ENCODE measurements at places on chromosomes 7 and 10. TPM values are rescaled to one million over a fixed set of nuclear protein-coding genes. Genes with fewer than 3 reads are reported as not detected.

HKDC1 gene
- total RNA-seq = 0.16 TPM

CALY gene
- not detected for total RNA-seq

STRIP2 gene
- total RNA-seq = 1.5 TPM

SERPINE1 gene
- 290 TPM for total RNA-seq

CLIP2 gene
- 50.5 TPM for total RNA-seq

DNAH11 gene
- not detected for total RNA-seq

NRAP gene
- total RNA-seq = not detected

ASIC3 gene
- total RNA-seq = 0.12 TPM

ACTR3C gene
- total RNA-seq = not detected

TACC2 gene
- total RNA-seq = 7.0 TPM

ZNF425 gene
- total RNA-seq = 2.6 TPM

CPN1 gene
- not detected for total RNA-seq

NAT16 gene
- total RNA-seq = not detected

KIAA1549 gene
- 3.6 TPM for total RNA-seq

GJD4 gene
- total RNA-seq = 0.16 TPM

FAM241B gene
- not detected for total RNA-seq

CYP2W1 gene
- total RNA-seq = not detected

IGFBP3 gene
- total RNA-seq = 38.9 TPM

EPO gene
- not detected for total RNA-seq

C10orf53 gene
- total RNA-seq = not detected

IGF2BP3 gene
- total RNA-seq = 7.6 TPM

CFAP69 gene
- total RNA-seq = 6.1 TPM

ADCYAP1R1 gene
- not detected for total RNA-seq

FMC1 gene
- total RNA-seq = 5.4 TPM

CALHM1 gene
- not detected for total RNA-seq

CDH23 gene
- total RNA-seq = 0.24 TPM

STOX1 gene
- 0.12 TPM for total RNA-seq

PGAM2 gene
- 0.32 TPM for total RNA-seq

TAS2R4 gene
- 0.61 TPM for total RNA-seq

CYP2C18 gene
- total RNA-seq = not detected

PTER gene
- total RNA-seq = 11.5 TPM

ANKRD7 gene
- total RNA-seq = 3.1 TPM

ZCCHC24 gene
- total RNA-seq = 101 TPM

RPP38 gene
- 11.7 TPM for total RNA-seq

SMKR1 gene
- 0.12 TPM for total RNA-seq

GTF2IRD1 gene
- total RNA-seq = 14.8 TPM

LBX1 gene
- total RNA-seq = not detected

HHEX gene
- 1.3 TPM for total RNA-seq

OR13A1 gene
- not detected for total RNA-seq

SFTPA1 gene
- not detected for total RNA-seq

GIMAP2 gene
- 5.1 TPM for total RNA-seq

ELFN1 gene
- total RNA-seq = 36.8 TPM

SLC18A2 gene
- not detected for total RNA-seq

STN1 gene
- 39.0 TPM for total RNA-seq

RELN gene
- total RNA-seq = 0.16 TPM

CYP3A7 gene
- not detected for total RNA-seq

EEPD1 gene
- total RNA-seq = 7.9 TPM

C7orf57 gene
- total RNA-seq = 0.24 TPM

CAPZA2 gene
- total RNA-seq = 139 TPM

ANKRD1 gene
- total RNA-seq = 0.36 TPM

NEUROG3 gene
- total RNA-seq = not detected

OR2A42 gene
- total RNA-seq = under 0.01 TPM

POMZP3 gene
- 3.3 TPM for total RNA-seq

KNDC1 gene
- total RNA-seq = 0.49 TPM

CDK6 gene
- total RNA-seq = 47.1 TPM

ITPRID1 gene
- total RNA-seq = not detected

BEND7 gene
- total RNA-seq = 4.9 TPM

DHX32 gene
- 31.6 TPM for total RNA-seq

AASS gene
- 24.4 TPM for total RNA-seq

ANKRD26 gene
- 6.1 TPM for total RNA-seq
